ENCODE measurements at places on chromosomes 1 and 21.
A peak's percentile ranks its signal among the peaks of the same experiment; 100 is the strongest.

- no peak for DNase-seq
- no peaks in the 10 kb centered on the region for H3K27me3 ChIP-seq
- H3K4me3 ChIP-seq: no peak overlapping the region
- H3K36me3 ChIP-seq: no peaks in the 10 kb centered on the region
- H3K27ac ChIP-seq: peak overlapping the region; percentile 86
- H3K4me1 ChIP-seq: peaks cover 91% of the 10 kb centered on the region
Measured at GRCh38 chr1:118945489-118945888, 42.7 kb downstream of the TBX15 start.

DNA sequence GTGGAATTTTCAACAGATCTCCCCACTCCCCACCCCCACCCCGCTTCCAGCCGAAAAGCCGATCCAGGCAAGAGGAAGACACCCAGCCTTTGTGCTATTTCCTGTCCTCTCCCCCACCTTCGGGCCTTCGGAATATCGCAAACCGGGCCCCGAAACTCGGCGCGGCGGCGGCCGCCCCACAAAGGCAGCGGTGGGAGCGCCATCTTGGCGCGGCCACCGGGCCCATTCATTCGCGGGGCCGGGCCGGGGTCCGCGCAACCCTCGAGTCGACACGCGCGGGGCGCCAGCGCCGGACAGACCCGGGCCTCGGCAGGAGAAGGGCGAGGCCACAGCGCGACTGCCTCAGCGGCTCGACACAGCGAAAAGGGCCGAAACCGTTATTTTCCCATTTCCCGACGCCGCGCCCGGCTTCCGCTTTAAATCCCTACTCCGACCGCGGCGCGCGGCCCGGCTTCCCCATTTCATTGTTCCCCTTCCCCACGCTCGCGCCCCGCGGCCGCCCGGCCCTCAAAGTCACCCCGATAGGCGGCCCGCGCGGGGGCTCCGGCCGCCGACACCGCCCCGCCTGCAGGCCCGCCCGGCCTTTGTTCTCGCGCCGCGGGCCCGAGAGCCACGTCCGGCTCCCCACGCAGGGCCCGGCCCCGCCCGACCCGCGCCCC is 911 bp downstream of the GNB1 start:
- no peak for DNase-seq
- peak overlapping the region; percentile 69 for H3K4me3 ChIP-seq
- no peaks in the 10 kb centered on the region for H3K36me3 ChIP-seq
- no peaks in the 10 kb centered on the region for H3K27me3 ChIP-seq

DNA sequence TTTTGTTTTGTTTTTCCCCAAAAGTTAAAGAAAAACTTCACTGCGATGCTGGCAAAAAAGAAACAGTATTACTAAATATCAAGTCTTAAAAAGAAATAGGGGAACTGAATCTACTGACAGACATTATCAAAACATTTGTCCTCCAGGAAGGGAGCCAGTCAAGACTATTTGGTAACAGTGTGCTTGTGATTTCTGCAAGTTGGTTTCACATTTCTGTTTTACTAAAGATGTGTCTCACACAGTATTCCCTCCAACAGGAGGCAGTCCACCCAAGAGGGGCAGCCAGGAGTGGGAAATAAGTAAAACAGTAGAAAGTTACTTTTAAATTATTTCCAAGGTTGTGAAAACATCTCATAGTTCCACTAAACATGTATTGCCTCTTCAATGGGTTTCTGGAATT is 74.4 kb upstream of the SDC3 start:
- H3K4me3 ChIP-seq: peak overlapping the region; percentile 26
- H3K36me3 ChIP-seq: peaks cover 18% of the 10 kb centered on the region
- H3K4me1 ChIP-seq: peaks cover 61% of the 10 kb centered on the region
- peak; percentile 35 for DNase-seq
- H3K27ac ChIP-seq: peak overlapping the region; percentile 77

GRCh38 chr1:226403201-226404034 is 4.5 kb downstream of the PARP1 start:
- H3K27ac ChIP-seq: no peak overlapping the region
- DNase-seq: no peak
- no peak overlapping the region for H3K4me3 ChIP-seq
- H3K4me1 ChIP-seq: peaks cover 74% of the 10 kb centered on the region

GRCh38 chr21:26892151-26892550 is 46.9 kb upstream of the ADAMTS1 start:
- DNase-seq: no peak
- no peak overlapping the region for H3K27ac ChIP-seq
- no peak overlapping the region for H3K4me3 ChIP-seq
- H3K27me3 ChIP-seq: no peaks in the 10 kb centered on the region

Data from gastrocnemius medialis (tissue), 4 donors.